ENCODE measurements at places on chromosomes 6 and 20.

- DNase-seq = peak; percentile 93
These were observed 1.0 kb upstream of the FBXO5 start for GRCh38 chr6:152983637-152984512.

- DNase-seq = no peak
These were observed 352.6 kb downstream of the RIMS1 start for GRCh38 chr6:72238900-72239299.

GRCh38 chr6:4388675-4389074 lies 253.3 kb upstream of the ECI2 start:
- no peak for DNase-seq

GRCh38 chr20:58571693-58572427 lies 56.7 kb upstream of the APCDD1L start:
- DNase-seq = no peak

DNA sequence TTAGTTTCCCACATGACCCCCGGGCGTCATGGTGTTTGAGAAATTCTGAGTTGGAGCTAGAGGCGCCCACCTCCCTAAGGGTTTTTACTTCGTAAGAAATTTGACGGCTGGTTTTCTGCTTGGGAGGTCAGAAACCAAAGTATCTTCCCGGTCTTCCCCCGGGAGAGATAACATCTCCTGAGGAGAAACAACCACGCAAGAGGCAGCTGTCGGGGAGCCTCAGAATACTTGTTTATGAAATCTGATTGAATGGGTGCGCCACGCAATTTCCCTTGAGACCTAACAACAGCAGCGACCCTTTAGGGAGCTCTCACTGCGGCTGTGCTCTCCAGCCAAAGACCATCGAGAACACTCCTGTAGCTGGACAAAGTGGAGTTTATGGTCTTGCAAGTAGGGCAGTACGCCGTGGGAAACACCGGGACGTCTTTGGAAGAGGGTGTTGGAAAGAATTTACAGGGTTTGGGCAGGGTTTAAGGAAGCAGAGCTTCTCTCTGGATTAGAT lies 608 bp upstream of the EIF2S2 start:
- no peak for DNase-seq

DNA sequence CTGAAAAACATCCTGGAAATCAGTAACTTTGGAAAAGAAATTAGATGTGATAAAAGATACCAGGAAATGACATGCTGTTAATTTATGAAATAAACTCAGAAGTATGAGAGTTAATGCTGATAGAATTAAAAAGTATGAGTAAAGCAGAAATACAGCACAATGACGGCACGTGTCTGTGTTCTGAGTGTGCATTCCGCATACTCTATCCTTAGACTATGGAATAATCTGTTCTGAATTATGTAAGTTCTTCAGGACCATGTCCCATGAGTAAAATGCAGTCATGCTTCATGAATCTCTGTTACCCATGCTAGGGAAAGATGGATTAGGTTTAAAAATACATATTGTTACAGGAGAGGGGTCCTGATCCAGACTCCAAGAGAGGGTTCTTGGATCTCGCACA lies 21.7 kb downstream of the HECA start:
- no peak for DNase-seq

DNA sequence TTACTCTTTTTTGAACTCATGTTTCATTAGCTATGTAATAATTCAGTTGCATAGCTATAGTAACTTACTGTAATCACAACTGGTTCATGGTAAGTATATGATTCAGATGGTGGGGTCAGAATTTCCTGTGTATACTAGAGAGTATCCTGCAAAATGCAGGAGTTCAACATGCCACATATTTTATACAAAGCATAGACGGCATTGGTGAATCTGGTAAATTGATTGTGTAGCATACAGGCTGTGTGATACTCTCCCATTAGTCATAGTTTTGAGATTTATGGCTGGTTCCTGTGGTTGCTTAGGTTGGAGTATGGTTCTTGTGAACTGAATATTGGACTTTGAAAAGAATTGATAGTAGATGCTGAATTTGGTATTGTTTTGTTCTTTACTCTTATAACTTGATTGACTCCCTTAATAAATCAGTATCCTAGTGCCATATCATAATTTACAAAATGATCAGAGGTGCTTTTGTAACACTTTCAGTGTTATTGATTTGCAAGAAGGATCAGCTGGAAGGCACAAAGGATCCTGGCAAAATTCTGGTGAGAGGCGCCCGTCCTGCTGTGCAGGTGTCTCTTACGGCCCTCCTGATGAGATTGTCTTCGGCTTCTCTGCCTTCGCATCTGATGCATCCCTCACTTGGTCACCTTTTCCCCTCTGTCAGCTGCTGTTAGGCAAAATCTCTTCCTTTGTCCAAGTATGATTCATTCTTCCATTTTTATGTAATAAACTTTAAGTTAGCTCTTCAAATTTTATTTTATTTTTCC lies 22.6 kb downstream of the SNX9 start:
- DNase-seq = no peak

DNA sequence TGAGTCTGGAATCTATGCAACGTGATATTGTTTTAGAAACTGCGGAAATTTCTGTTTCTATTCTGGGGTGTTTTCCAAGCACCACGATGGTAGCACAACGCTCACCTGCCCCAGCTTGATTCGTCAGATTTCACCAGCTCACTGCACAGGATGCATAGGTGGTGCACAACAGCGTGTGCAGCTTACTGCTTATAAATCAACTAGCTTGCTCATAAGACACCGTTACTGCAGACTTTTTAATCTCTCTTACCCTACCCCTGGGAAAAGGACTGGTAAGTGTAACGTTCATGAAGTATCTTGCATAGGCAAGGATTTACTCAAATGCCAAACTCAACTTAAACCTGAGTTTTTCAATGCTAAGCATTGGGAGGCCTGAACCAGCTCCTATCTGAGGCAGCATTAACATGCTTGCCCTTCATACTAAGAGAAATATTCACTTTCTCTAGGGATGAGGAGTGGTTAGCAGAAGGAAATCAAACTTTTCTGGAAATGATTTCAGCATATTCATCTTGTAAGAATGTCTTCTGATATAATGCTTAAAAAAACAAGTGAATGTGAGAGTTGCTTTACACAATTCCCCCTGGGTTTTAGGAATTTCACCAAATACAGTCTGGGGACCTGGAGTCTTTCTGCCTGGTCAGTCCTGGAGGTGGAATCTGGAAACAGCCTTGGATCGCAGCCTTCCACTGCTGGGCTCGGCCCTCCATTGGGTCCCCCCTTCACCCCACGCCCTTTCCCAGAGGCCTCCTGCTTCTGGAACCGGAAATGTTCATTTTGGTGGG lies 100.6 kb downstream of the DACT2 start:
- DNase-seq = no peak

GRCh38 chr6:68757821-68758220 lies 122.7 kb downstream of the ADGRB3 start:
- DNase-seq = no peak

GRCh38 chr20:38880952-38881735 lies 45.1 kb upstream of the FAM83D start:
- DNase-seq = no peak

GRCh38 chr6:74851596-74851995 lies 354.3 kb downstream of the COL12A1 start:
- DNase-seq = no peak

DNA sequence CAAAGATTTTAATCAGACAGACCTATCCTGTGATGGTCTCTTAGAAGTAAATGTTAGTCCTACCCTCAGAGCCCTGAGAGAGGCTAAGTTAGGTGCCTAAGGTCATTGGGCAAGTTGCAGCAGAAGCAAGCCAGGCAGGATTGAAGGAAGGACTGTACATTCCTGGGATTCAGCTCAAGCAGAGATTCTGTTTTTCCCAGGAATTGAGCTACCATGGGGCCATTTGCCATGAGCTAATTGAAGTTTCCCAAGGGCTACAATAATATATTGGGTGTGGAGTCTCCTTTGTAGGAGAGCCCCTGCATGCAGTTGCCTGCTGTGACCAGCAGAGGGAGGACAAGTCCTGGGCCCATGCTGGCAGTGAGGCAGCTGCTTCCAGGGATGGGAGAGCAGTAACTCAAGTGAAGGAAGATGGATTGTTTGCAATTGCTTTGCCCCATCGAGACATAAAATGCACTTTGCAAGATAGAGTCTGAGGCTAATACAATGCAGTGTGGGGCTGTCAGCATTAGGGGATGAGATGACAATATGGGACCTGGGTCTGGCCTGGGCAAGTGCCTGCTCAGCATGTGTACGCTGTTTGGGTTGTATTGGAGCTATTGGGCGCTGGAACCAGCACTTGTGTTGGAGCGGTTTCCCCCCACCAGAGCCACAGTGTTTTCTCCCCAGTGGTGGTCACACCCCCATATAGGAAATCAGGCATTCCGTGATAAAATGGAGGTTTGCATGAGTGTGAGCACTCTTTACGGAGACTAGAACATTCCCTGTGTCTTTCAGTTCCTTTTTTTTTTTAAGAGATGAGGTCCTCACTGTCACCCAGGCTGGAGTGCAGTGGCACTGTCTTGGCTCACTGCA lies 27.9 kb downstream of the DNMT3B start:
- peak; percentile 59 for DNase-seq

GRCh38 chr6:149860834-149861602 lies 3.1 kb downstream of the LRP11 start:
- no peak for DNase-seq

DNA sequence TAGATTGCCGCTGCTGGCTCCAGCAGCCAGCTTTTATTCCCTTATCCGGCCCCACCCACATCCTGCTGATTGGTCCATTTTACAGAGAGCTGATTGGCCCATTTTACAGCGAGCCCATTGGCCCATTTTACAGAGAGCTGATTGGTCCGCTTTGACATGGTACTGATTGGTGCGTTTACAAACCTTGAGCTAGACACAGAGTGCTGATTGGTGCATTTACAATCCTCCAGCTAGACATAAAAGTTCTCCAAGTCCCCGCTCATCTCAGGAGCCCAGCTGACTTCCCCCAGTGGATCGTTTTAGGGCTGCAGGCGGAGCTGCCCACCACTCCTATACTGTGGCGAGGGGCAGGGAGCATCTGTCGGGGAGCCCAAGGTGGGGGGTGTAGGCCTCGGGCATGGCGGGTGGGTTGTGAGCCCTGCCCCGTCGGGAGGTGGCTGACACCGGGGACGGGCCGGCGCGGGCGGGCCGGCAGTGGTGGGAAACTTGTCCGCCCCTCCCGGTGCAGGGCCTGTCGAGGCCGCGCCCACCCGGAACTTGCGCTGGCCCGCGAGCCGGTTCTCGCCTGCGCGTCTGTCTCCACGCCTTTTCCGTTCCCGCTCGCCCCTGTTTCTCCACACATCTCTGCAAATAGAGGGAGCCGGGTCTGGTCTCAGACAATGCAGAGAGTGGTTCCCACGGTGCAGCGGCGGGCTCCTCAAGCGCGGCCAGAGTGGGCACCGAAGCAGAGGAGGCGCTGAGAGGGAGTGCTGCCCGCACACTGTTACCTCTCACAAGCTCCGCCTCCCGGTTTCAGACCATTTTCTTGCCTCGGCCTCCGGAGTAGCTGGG lies 86.1 kb upstream of the STMND1 start:
- DNase-seq = peak; percentile 8

DNA sequence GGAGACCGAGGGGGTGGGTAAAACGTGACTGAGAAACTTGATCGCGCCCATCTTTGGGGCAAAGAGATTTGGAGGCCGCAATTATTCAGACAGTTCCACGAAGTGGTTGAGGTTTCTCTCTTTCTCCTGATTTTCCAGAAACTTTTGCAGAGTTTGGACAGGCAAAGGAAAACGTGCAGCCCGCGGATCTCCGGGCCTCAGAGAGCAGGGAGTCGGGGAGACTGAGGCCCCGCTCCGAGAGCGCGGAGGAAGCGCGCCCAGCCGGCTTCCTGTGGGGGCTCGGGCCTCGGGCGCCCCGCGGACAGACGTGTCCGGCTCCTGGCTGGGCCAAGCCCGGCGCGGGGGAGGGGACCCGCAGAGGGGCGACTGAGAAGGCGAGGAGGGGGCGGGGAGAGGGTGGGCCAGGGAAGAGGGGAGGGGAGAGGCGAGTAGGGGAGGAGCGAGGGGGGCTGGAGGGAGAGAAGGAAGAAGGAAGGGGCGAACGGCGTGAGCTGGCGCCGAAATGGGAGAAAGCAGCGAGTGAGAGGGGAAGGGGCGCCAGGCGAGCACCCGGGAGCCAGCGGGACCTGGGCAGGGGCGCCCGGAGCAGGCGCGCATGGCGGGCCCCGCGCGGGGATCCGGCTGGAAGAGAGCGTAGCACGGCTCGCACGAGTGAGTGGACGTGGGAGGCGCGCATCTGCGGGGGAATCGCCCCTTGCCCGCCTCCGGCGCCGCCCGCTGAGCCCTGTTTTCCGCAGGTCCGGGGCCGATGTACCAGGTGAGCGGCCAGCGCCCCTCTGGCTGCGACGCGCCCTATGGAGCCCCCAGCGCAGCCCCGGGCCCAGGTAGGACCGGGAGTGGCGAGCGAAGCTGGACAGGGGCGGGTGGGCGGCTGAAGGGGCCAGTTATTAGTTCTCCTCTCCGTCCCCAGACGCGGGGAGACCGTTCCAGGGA lies at the start of gene MDFI:
TSS of gene MDFI (plus strand) at position 467 of the 933 bp plus-strand sequence. CDS start at position 749, 282 bp downstream.
- no peak for DNase-seq

- no peak for DNase-seq
These were observed 21.9 kb downstream of the ECT2L start for GRCh38 chr6:138817799-138818198.

DNA sequence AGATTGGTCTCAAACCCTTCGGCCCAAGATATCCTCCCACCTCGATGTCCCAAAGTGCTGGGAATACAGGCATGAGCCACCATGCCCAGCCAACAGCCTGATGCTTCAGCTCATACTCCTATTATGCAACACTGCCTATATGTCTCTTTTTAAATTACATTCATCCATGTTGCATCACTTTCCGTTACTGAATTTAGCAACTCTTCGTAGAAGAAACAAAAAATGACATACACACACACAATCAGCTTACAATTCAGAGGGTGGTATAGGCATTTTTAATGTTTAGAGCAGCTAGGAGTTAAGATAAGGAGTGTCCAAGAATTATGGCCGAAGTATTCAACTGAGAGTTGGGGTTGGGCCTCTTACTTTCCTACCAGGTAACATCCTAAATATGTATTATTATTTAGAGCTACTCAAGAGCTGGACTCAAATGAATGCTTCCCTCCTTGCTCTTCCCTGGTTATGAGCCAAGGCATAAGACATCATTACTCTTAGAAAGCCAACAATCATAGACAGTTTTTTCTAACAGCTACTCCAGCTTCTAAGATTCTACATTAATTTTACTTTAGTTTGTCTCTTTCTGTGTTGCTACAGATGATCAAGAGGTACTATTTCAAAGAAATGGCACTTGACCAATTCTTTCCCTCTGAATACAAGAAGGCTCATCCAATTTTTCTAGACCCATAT lies 62.0 kb upstream of the BMP5 start:
- no peak for DNase-seq

Data from stimulated activated CD4-positive, alpha-beta T cell treated with anti-CD3 and anti-CD28 coated beads, Interleukin-4, amount 100 ng/mL, for 48 hours (primary cell).